ENCODE measurements at places on chromosomes 7 and 10.

DNA sequence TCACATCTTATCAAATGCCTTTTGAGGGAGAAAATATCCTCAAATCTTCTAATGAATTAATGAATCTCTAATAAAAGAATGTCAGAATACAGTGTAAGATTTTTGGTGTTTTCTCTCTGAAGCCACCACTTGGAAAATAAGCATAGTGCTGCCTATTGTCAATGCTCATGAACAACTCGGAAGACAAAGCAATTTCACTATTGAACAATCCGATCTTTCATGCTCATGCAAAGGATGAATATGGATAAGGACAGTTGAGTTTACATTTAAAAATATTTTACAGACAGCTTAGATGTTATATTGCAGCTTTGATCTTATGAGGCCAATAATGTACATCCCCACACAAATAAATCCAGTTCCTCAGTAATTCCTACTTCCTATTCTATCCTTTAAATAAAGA lies 40.6 kb downstream of the MAGI2 start:
- no peak for DNase-seq

DNA sequence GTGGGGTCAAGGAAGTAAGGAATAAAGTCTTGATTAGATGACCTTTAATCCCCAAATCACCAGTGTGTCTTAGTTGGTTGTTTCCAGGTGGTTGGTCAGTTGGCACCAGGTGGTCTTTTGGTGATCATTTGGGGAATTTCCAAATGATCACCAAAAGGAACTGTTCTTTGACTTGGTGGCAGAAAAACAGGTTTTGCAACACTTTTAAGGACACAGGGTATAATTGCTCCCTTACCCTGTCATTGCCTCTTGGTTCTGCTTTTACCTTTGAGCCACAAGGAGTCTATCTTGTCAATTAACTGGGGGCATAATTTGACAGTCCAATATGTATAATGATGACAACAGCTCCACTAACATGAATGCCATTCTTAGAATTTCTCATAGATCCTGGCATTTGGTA lies 104.2 kb downstream of the ADK start:
- no peak for DNase-seq

DNA sequence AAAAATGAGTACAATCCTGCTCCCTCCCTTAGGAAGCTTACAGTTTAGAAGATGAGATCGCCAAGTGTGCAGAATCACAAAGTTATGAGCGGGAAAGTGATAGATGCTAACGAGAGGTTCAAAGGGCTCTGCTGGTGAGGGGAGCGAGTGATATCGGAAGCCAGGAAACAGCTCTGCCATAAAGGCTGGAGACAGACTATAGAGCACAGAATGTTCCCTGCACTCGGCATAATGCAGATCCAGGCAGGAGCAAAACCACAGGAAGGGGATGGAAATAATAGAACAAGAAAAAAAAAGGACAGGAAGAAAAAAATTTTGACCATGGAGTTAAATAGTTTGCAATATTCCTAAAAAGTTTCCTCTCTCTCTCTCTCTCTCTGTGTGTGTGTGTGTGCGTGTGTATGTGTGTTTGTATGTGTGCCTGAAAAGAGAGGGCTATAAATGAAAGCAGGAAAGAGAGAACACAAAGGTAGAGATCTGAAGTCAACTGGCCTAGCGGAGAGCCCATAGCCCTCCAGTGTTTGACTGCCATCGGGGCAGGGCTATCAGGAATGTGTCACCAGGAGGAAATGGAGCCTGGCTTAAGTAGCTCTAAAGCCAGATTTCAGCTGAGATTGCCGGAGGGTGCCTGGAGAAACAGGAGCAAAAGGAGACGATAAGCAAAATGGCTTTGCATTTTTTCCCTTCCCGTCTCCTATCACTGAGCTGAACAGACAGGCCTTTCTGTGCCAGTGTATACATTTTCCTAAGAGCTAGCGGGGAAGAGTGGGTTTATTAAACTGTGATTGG lies 175.8 kb upstream of the LYZL1 start:
- DNase-seq = no peak

- no peak for DNase-seq
Observed at GRCh38 chr10:14749070-14749809, 25.5 kb downstream of the FAM107B start.

DNA sequence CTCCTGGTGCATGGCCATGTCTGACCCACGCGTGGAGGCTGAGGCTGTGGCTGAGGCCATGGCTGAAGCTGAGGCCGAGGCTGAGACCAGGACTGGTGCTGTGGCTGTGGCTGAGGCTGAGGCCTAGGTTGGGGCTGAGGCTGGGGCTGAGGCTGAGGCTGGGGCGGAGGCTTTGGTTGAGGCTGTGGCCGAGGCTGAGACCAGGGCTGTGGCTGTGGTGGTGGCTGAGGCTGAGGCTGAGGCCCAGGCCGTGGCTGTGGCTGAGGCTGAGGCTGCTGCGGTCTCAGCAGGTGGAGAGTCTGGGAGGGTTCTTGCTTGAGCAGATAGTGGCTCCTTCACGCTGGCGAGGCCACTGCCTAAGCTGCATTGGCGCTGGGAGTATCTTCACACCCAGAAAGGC lies 76.4 kb downstream of the WDR37 start:
- DNase-seq = no peak

DNA sequence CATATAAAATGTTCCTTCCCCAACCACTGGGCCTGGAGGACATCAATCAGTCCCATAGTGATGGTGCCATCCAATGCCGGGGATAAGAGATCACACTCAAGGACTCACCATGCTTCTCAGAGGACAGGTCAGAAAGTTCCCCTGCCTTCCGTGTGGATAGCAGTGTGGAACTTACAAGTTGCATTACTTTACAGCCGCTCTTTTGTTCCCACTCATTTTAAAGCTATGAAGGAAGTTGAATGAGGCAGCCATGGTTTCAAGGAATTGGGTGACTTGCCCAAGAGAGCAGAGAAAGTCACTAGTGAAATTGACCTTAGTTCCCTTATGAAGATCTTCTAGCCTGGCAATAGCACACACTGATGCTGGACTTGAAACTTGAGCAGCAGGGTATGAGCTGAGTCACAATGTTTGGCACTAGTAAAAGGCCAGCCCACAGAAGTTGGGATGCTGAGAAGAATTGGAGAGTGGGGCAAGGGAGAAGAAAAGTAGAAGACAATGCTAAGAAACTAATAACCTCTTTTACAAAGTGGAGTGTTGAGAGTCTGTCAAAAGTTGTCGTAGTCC lies 78.7 kb downstream of the CXCL12 start:
- DNase-seq = no peak

- no peak for DNase-seq
Observed at GRCh38 chr7:139532636-139533155, 9.2 kb downstream of the CLEC2L start.
